Melanocyte of skin (primary cell): ENCODE measurements at places on chromosomes 4 and X. TPM values are rescaled to one million over a fixed set of nuclear protein-coding genes. Genes with fewer than 3 reads are reported as not detected.

QRFPR gene
- total RNA-seq = not detected in 2 replicates

EPGN gene
- 0.31 TPM in 1 of 2 replicates, not detected in the other for total RNA-seq

TCEAL6 gene
- not detected in 2 replicates for total RNA-seq

AGTR2 gene
- not detected in 2 replicates for total RNA-seq

IBSP gene
- not detected in 2 replicates for total RNA-seq

RPL10 gene
- 813 and 1,622 TPM in 2 replicates for total RNA-seq

SYNPO2 gene
- under 0.01 TPM in 2 replicates for total RNA-seq

SLC6A14 gene
- not detected in 2 replicates for total RNA-seq

TEX13D gene
- not detected in 2 replicates for total RNA-seq

COX18 gene
- 36.0 and 36.5 TPM in 2 replicates for total RNA-seq

LRP2BP gene
- total RNA-seq = 1.00 and 1.7 TPM in 2 replicates

HSFX3 gene
- not detected in 2 replicates for total RNA-seq

LDB2 gene
- 0.33 and 17.1 TPM in 2 replicates for total RNA-seq

SMIM10 gene
- 4.7 and 4.8 TPM in 2 replicates for total RNA-seq

STARD8 gene
- 9.5 and 10.3 TPM in 2 replicates for total RNA-seq

PRRG3 gene
- total RNA-seq = not detected in 2 replicates

TMPRSS11D gene
- not detected in 2 replicates for total RNA-seq

IL15 gene
- total RNA-seq = 2.9 and 3.8 TPM in 2 replicates
